ENCODE measurements at places on chromosomes 6 and 20.

DNA sequence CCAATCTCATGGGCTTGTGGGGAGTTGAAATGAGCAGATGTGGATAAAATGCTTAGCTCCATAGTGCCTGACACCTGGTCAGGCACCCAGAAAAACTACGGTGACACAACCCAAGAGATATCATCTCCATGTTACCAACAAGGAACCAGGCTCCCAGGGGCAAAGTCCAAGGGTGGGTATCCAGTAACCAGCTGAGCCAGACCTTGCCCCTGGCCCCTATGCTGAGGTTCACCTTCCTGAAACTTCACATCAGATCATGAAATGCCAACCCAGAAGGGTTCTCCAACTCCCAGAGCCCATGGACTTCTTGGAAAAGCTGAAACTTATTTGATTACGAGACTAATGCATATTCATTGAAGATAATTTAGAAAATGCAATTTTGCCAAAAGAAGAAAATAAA is 141.8 kb upstream of the KCNG1 start:
- no peak for DNase-seq

DNA sequence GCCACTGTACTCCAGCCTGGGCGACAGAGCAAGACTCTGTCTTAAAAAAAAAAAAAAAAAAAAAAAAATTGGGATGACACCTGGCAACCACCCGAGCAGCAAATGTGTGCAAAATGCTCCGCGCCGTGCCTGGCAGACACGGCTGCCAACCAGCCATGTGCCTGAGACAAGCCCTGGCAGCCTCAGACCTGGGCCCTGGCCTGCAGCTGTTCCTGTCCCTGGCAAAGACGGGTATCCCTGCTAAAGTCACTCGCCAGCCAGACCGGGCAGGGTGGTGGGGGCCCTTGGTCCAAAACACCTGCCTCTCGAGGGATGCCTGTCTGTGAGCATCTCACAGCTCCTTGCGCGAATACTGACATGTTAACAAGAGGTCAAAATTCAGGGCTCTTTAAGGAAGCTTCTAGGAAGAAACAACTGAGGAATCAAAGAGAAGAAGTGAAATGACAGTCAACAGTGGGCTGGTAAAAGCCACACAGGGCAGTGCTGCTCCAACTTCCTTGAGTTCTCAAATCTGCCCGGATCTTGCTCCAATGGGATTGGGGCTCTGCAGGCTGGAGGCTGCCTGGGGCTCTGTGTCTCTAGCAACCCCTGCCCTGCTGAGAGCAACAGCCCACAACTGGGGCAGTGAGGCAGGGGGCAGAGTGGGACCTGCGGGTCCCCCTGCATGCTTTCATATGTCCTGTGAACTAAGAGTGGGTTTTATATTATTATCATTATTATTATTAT is 53.4 kb downstream of the SYTL3 start:
- no peak for DNase-seq

DNA sequence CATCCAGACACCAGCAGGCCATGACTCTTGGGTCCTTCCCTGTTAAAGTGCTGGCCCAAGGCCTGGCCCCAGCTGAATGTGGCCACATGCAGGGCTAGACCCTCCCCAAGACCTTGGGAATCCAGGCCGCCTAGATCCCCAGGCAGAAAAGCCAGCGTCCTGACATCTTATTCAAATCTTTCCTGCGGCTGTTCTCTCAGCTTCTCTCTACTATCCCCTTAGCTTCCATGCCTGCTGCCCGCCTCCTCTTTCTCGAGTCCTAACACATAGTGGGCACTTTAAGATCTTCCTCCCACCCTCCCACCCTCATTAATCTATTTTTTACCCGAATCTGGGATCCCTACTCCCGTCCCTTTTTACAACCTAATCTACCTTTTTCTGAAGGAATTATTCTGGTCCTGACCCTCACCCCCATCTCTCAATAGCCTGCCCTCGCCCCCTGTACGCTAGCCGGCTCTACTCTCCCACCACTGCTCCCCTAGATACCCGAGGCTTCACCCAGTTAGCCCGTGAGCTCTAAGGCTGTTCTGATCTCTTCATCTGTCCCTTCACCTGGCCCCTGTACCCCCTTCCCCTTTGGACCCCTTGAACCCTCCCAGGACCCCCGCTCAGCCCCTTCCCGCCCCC is at the start of gene CCHCR1:
TSS of gene CCHCR1 (minus strand) at position 290 of the 627 bp plus-strand sequence. CDS start at position 88, 202 bp downstream.
- no peak for DNase-seq

DNA sequence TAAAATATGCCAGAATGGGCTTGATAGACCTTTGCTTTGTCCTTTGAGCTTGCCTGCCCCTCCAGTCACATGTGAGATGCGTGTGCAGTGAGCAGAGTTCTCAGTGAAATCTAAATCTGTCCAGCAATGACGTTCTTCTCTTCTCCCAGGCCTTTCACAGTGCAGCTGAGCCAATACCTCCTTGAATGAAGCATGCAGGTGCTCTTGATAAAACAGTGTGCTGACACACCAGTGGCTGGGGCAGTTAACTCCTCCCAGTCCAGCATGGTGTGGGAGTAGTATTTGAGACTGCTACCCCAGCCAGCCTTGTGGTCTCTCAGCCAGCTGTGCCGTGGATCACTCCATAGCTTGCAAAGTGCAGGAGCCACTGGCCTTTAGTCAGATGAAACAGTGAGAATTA is 240.5 kb downstream of the FARS2 start:
- no peak for DNase-seq

DNA sequence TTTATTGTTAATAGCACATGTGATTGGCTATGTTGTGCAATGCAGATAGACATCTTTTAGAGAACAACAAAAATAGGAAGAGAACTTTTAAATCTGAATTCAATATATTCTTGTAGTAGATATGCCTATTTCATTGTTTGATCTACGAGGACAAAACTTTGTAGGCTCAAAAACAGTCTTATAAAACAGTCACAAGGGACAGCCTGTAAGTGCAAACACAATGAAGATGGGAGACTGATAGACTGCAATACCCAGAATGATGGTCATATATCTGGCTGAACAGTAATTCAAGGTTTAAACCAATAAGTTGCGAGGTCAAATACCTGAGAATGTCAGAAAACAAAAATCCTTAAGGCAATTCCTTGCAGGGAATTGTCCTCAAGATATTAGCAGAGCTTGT is 1342.9 kb upstream of the ADGRB3 start:
- DNase-seq, result no peak

DNA sequence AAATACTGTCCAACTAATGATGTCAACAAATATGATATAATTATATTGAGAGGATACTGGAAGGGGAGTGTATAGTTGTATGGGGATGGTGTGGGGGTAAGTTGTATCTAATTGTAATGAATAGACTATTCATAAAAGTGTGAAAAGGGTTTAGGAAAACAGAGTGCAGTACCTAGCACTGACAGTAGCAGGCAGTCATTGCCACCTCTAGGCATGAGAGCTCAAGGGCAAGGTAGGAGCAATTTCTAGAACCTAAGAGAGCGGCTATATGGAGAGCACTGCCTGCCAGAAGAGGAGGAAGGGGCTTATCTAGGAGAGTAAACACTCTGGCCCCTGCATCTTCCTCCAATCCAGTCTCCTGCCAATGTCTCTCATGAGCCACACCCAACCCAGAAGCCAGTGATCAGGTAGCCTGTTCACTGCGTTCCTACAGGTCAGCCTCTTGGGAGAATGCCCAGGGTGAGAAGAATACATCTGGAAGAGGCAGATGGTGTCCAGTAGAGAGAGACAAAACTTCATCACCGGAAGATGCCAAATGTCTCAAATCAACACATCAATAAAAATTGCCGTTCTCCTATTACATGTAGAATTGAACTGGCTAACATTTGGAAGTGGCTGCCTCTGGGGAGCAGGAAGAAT is 200.0 kb downstream of the LY86 start:
- DNase-seq, result peak; percentile 54

- no peak for DNase-seq
Observed at GRCh38 chr6:22073516-22074198, 223.2 kb downstream of the PRL start.

DNA sequence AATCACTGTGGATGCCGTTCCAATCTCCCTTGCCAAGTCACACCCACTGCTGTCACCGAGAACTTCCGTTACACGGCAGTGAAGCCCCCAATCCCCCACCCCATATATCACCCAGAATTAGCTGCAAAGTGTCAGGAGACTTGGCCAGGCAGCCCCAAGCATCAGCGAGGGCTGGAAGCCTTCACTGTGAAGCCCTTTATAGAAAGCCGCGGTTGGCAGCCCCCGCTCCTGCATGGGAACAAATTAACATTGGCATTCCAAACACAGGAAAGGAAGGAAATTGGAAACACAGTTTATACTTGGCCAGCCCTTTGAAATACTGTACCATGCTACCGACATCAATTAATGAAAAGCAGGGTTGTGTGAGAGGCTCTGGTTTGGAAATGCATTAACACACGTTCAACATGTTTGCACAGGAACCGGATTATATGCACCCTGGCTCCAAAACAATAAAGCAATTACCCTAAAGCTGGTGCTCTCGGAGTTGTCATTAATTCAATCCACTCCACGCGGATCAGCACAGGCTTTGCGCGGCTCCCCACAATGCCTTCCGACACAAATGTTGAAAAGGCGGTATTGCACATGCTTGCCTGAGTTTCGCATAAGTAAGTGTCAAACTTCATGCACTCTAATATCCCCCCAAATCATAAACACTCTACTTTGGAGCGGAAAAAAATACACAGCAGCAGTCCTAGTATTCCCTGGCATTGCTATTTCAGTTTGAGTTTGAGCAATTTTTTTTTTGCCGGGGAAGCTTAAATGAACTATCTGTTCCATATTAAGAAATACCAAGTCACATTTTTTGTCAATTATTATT is 7.1 kb downstream of the BMP7 start:
- DNase-seq, result no peak

DNA sequence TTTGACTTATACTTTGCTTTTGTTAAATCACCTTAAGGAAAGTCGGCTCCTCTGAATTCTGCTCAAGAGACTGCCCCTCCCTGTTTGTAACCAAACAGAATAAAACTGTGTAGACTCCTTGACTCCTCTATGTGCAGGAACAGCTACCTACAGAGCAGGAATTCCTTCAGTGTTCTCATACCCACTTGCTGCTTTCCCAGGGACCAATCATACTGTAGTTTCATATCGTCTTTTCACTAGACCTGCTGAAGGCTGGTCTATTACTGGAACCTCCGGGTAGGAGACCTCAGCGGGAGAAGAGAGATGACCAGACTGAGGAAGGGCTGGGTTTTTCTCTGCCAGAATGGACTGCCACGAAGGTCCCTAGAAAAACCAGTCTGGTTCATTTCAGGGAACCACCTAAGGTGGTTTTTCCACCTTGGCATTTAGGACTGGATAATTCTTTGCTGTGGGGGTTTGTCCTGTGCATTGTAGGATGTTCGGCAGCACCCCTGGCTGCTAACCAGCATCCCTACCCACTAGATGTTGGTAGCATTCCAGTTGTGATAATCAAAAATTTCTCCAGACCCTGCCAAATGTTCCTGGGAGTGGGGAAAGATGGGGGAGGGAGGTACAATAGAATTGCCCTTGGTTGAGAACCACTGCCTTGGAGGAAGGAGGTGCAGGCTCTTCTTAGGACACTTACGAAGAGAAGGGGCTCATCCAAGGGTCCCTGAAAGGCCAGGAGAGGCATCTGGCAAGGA is 80.5 kb downstream of the DNAAF9 start:
- DNase-seq, result no peak

- peak; percentile 88 for DNase-seq
Observed at GRCh38 chr6:150865406-150866146, at the start of gene MTHFD1L. TSS of gene MTHFD1L (plus strand) at chr6:150865702. CDS start at chr6:150865823, 121 bp downstream.

- no peak for DNase-seq
Observed at GRCh38 chr6:166575205-166575604, 11.3 kb downstream of the RAMACL start.

- DNase-seq, result peak; percentile 49
Observed at GRCh38 chr6:130742131-130742681, 85.0 kb upstream of the SMLR1 start.

- no peak for DNase-seq
Observed at GRCh38 chr6:131629651-131630050, 1.6 kb upstream of the MED23 start.

GRCh38 chr6:53484476-53485280 is 60.2 kb downstream of the GCLC start:
- peak; percentile 90 for DNase-seq

DNA sequence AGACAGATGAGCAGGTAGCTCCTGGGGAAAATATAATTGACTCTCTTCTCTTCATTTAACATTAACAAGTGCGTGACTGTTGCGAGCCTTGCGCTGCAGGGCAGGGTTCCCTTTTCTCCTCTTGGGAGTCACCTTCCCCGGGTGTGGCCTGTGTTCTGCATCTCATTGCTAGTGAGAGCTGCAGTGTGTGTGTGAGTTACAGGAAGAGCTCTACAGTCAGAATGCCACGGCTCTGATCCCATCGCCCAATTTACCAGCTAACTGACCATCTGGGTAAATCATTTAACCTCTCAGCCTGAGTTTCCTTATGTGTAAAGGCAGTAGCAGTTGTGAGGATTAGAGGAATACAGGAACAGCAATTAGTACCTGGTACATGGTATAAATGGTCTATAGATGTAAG is 106.8 kb upstream of the NUP153 start:
- no peak for DNase-seq

GRCh38 chr20:35700625-35701148 is 1.5 kb downstream of the ROMO1 start:
- DNase-seq, result no peak

Measured in choroid plexus epithelial cell (primary cell).